CD4-positive, alpha-beta T cell treated with Interleukin-6 at 100 ng/mL for 8 hours (primary cell): ENCODE measurements at places on chromosomes 13 and 19.

DNA sequence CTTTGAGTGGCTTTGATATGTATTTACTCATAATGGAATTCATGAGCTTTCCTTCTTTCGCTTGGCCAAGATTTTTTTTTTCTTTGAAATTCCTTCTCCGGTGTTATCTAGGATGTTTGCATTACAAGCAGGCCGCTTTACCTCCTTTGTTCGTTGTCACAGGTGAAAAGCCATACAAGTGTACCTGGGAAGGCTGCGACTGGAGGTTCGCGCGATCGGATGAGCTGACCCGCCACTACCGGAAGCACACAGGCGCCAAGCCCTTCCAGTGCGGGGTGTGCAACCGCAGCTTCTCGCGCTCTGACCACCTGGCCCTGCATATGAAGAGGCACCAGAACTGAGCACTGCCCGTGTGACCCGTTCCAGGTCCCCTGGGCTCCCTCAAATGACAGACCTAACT is 16.7 kb downstream of the KLF5 start:
- DNase-seq: no peak

- DNase-seq: no peak
These were observed 324.1 kb upstream of the PCDH9 start for GRCh38 chr13:67554286-67554685.

DNA sequence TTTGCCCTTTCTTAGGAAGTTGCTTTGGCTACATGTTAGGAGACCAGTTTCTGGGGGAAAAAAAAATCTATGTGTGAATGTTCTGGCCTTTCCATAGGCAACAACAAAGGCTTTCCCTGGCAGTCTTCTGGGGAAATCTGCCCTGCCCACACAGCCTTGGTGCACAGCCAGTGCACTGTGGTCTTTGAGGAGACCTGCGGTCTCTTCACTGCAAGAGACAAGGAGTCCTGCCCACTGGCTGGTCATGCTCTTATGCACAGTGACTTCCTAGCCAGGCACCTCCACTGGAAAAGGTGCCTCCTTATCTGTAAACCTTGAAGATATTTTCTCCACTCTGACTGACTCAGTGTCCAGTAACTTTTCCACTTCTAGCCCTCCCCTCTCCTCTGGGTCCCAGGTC is 155.1 kb downstream of the SUCLA2 start:
- DNase-seq: no peak

- DNase-seq: no peak
These were observed 92.4 kb downstream of the KL start for GRCh38 chr13:33108620-33109019.

GRCh38 chr19:5182751-5183150 is 157.9 kb downstream of the PTPRS start:
- DNase-seq: no peak

DNA sequence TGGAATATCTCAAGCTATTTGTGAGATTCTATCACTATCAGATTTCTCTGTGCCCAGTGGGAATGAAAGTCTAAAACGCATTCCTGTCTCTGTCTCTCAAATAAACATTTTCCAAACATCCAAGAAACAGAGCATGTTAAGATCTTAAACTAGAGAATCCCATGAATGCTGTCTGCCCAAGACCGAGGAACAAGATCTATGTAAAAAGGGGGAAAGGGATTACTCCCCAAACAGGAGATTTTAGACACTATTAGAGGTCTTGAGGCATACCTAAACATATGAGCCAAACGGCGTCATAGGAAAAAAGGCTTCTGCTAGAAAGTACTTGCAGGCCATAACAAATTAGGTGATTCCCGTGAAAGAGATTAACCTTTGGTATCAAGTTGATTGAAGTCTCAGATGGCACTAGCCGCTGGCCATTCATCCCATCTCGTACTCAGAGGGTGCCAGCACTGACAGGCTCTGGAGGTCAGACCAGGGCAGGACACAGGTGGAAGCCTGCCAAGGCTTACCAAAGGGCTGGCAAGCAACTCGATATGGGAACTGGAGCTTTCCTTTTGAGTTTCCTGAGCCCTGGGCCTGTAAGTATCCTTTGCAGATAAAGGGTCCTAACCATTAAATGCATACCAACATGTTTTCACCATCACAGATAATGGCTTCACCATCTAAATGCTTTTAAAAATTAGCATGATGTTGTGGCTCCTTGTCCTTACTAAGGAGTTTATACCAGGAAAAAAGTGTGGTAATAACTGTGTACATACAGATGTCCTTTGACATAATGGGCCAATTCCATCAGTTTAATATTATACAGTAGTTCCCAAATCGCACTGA is 225.2 kb downstream of the FOXO1 start:
- DNase-seq: no peak

GRCh38 chr19:12953138-12953798 is 3.8 kb downstream of the GADD45GIP1 start:
- no peak for DNase-seq

- DNase-seq: no peak
These were observed 15.4 kb downstream of the FARP1 start for GRCh38 chr13:98158172-98158899.

DNA sequence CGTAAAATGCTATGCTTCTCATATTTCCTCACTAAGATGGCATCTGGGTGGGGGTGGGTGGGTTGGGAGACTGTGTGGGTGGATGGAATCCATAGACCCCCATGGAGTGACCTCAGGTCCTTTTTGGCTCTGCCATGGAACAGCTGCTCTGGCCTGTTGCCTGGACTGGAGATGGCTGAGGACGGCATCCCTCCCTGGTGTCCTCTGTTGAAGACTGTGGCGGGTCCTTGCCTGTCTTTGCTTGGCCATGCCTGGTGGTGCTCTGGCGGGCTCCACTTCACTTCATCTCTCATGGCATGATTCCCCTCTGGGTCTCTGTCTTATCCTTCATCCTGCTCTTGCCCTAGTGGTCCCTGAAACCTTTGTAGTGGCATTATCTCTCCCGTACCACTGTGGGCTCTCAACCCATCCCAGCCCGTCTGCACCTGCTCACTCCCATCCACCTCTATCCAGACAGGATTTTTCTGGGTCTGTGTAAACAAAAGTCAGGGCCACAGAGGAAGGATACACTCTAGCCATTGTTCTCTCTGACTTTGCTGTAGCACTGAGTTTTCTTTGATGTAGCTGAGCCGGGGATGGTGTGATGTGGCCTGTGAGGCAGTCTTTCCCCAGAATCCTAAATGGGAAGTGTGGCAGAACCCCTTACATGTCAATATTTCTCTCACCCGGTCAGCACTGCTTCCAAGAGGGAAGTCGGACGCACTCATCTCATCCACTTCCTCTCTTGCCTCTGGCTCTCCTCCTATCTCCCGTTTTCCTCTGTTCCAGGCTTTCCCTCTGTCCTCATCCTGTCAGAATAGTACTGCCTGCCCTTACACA is 36.1 kb downstream of the WDFY2 start:
- DNase-seq: no peak

- DNase-seq: no peak
These were observed 22.1 kb downstream of the VASP start for GRCh38 chr19:45529420-45529785.

DNA sequence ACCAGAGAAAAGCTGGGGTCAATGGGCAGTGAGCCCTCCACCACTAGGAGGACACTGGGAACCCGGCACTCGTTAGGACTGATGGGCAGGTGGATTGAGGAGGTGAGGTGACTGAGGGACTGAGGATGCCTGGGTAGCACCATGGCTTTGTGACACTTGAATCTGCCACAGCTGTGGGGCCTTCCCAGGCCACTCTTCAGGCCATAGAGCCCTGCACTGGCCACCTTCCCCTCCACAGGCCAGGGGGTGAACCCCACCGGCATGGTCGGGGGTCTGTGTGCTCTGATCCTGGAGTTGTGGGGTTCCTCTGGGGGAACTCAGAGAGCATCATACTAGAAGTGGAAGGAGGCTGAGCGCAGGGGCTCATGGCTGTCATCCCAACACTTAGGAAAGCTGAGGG is 423.5 kb downstream of the ZNF536 start:
- no peak for DNase-seq

DNA sequence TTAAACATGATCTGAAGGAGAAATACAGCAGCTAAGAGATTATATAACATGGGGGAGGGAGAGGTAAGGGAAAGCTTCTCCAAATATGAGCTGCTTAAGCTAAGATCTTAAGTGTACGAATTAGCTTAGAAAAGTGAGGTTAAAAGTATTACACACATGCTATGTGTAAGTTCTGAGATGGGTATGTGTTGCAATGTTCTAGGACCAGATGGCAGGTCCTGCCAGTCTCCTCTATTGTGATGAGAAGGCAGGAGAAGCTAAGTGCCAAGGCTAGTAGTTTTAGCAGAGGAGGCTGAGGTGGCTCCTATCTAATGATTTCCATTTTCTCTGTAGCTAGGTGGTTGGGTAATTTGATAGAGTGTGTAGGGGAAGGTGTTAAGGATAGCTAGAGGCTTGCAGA is 57.6 kb downstream of the MICU2 start:
- no peak for DNase-seq

GRCh38 chr19:54709212-54709948 is 14.9 kb upstream of the KIR3DL3 start:
- DNase-seq: no peak

DNA sequence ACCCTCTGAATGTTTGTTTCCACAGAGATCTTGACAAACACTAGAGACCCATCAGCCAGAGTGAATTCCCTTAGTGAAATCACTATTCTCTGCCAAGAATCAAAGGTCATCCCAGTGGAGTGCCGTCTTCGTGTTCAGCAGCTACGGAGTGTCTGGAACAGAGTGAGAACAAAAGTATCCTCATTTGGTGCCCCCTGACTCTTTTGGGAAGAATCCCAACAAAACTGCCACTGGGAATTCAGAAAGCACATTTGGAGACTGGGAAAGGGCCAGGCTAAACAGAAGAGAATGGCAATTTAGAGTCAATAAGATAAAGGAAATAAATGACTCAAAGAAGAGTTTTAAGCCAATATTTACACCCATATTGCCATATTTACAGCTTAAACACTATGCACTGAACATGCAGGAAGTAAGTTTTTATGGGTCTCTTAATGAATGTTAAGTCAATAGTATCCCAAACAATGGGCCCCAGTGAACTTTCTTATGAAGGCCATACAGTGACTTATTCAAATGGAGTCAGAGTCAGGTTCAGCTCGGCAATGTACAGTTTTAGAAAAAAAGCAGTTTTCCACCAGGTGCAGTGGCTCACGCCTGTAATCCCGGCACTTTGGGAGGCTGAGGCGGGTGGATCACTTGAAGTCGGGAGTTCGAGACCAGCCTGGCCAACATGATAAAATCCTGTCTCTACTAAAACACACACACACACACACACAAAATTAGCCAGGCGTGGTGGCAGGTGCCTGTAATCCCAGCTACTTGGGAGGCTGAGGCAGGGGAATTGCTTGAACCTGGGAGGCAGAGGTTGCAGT is 392.6 kb downstream of the KLF5 start:
- no peak for DNase-seq

- no peak for DNase-seq
These were observed 111.2 kb downstream of the KDM4B start for GRCh38 chr19:5080030-5080654.

GRCh38 chr13:100381595-100382224 is 206.9 kb downstream of the GGACT start:
- no peak for DNase-seq

DNA sequence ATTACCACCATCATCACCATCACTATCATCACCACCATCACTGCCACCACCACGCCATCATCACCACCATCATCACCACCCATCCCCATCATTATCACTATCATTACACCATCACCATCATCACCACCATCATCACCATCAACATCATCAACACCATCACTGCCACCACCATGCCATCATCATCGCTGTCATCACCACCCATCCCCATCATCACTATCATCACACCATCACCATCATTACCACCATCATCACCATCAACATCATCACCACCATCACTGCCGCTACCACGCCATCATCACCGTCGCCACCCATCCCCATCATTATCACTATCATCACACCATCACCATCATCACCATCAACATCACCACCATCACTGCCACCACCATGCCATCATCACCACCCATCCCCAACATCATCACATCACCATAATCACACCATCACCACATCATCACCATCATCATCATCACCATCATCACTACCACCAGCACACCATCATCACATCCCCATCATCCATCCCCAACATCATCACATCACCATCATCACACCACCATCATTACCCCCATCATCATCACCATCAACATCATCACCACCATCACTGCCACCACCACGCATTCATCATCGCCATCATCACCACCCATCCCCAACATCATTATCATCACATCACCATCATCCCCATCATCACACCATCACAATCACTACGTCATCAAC is 61.7 kb downstream of the TUBGCP3 start:
- DNase-seq: no peak

DNA sequence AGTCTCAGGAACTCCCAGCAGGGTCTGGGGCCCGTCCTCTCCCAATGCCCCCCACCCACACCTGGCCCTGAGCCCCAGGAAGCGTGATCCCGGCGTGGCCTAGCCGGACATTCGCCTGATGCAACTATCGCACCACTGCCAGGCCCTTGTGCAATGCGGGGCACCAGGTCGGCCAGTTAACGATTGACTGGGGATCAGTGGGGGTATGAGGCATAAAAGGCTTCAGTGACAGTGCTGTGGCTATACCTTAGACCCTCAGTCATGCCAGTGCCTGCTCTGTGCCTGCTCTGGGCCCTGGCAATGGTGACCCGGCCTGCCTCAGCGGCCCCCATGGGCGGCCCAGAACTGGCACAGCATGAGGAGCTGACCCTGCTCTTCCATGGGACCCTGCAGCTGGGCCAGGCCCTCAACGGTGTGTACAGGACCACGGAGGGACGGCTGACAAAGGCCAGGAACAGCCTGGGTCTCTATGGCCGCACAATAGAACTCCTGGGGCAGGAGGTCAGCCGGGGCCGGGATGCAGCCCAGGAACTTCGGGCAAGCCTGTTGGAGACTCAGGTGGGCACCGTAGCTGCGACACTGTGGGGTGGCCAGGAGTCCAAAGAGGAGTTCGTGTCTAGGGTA is at the start of gene ANGPTL8:
TSS of gene ANGPTL8 (plus strand) at position 243 of the 624 bp plus-strand sequence. CDS start at position 262, 19 bp downstream.
- no peak for DNase-seq

- peak; percentile 56 for DNase-seq
These were observed 1.3 kb downstream of the IZUMO1 start for GRCh38 chr19:48745208-48745995.

DNA sequence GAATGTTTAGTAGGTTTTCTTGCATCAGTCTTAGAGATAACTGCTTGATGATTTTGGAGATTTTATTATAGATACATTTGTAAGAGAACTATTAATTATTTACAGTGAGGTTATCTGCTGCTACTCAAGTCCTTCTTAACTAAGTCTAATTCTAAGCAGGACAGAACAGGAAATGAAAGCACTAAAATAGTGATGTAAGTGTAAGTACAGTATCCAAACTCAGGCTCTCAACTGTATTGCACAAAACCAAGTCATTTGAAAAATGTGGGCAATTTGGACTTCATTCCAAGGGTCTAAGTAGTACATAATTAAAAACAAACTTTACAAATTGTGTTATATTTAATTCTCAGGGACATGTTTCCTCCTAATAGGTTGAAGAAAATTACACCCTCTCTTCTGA is 417.1 kb downstream of the ITGBL1 start:
- no peak for DNase-seq

- no peak for DNase-seq
These were observed 888.6 kb downstream of the DIAPH3 start for GRCh38 chr13:59274958-59275727.

- no peak for DNase-seq
These were observed 1884.3 kb upstream of the PCDH20 start for GRCh38 chr13:63299866-63300394.
